ENCODE measurements at places on chromosomes 2 and 18.

DNA sequence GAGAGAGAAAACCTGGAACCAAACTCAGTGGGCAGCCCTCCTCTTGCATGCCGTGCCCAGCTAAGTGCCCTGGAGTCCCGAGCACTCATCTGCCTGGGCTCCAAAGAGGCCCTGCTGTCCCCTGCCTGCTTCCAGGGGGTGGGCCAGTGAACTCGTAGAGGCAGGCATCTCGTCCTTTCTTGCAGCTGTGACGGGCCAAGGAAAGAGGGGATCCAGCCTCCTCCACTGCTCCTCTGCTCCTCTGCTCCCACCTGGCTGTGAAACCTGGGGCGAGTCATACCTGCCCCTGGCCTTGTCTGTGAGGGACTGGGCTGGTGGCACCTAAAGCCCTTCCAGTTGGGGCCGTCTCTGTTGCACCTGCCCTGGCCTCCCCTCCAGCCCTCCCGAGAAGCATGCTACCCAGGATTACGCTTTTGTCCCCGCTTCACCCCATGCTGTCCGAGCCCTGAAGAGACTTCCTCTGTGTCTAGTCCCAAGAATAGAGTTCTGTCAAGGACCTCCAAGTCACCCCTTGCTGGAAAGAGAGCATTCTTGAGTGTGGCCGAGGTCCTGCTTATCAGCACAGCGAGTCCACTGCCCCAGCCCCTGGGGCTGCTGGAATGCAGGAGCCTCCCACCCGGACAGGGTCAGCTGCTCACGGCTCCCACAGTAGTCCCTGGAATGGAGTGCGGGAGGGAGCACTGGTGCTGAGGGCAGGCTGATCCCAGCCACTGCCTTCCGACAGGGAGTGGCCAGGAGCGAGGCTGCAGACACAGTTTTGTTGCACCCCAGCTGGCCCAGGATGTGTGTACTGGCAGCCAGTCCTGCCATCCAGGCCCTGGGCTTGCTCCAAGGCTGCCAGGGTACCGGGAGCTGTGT is 14.3 kb downstream of the KCNK3 start:
- no peak for DNase-seq

GRCh38 chr2:136005462-136006196 is 20.2 kb upstream of the DARS1 start:
- DNase-seq: no peak

GRCh38 chr2:191719261-191719660 is 41.3 kb downstream of the NABP1 start:
- no peak for DNase-seq

DNA sequence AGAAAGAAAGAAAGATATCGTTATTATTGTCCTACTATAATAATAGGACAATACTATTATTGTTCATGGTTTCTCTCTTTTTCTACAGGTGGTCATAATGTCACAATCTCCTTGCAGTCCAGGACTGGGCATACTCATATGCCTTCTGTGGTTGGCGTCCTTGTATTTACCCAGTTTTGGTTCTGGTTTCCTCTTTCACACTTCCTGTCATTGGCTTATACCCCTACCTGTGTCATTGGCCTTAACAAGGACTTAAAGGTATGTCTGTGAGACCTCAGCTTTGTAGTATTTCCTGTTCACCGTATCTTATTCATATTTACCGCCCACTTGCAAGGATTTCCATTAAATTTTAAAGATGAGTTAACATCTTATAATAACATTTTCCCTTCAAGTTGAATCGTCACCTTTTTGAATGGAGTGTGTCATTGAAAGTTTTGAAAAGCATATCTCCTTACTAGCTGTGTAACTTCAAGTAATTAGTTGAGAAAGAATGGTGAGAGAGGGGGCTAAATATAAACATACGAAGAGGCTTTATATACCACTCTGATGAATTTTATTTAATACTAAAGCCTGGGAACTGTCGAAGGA is 36.5 kb upstream of the HTR2B start:
- DNase-seq: no peak

DNA sequence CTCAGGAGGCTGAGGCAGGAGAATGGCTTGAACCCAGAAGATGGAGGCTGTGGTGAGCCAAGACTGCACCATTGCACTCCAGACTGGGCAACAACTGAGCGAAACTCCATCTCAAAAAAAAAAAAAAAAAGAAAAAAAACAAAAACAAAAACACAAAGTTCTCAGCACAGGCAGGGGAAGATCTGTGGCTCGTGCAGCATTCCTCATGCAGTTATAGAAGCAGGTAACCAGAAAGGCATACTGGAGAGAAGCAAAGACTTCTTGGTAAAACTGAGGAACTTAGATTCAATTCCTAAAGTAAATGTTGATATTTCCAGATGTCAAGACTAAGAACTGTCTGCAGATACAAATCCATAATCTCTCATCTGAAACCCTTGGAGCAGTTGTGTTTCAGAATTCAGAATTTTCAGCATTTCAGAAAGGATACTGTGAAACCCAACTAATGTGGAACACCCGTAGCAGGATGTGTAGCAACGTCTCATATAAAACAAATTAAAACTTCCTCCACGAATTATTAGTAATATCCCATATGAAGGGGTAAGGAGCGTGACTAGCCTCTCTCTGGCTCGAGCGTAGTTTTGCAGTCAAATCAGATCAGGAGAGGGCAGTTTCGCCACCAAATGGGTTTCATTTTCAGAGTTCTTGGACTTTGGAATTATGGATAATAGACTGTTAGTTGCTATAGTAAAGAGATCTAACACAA is 13.2 kb upstream of the SLC25A52 start:
- no peak for DNase-seq

- DNase-seq: no peak
Measured at GRCh38 chr2:65292461-65293011, 64.9 kb downstream of the ACTR2 start.

DNA sequence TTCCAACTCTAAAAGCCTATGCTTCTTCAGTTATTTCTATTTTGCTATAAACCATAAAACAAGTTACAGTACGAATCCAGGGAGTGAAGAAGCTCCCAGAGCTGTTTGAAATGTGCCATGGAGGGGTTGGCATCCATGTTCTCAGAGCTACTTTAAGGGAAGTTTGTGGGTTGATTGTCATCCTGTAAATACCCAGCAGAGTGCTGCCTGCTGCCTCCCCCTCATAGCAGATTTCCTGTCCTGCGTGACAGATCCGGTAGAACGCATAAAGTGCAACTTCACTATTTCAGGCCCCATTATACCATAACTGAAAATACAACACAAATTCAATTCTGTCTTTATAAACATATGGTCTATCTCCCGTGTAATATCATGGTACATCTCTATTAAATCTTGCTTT is 114.4 kb downstream of the CTNNA2 start:
- DNase-seq: no peak

GRCh38 chr2:19632403-19632991 is 269.3 kb downstream of the TTC32 start:
- no peak for DNase-seq

- no peak for DNase-seq
Measured at GRCh38 chr2:187687585-187687984, 133.3 kb upstream of the TFPI start.

DNA sequence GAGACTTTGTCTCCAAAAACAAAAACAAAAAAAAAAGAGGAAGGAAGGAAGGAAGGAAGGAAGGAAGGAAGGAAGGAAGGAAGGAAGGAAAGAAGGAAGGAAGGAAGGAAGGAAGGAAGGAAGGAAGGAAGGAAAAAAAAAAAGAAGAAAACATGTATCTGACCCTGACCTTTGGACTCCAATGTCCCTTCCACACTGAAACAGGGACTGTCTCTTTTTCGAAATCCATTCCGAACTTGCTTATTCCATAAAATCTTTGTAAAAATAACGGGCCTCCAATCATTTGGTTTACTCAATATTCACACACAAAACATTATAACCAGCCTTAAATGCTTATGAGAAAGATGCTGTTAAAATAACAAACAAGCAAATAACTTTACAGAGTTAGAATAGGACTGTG is 225.7 kb downstream of the TCF4 start:
- no peak for DNase-seq

DNA sequence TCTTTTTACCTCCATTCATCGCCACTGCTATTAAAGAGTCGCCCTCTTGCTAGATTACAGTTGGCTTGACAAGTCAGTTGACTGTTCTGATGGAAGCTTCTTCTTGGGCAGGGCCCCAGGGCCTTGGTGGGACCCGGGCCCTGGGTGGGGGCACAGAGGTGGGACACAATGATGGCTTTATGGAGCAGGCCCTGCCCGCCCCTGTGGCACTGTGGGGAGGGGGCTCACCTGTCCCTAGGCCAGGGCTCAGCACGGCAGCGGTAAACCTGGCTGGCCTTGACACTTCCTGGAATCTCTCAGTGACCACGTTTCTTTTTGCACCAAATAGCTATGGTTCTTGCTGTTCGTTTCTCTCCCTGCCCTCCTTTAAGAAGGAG is 4.9 kb upstream of the HS6ST1 start:
- no peak for DNase-seq

DNA sequence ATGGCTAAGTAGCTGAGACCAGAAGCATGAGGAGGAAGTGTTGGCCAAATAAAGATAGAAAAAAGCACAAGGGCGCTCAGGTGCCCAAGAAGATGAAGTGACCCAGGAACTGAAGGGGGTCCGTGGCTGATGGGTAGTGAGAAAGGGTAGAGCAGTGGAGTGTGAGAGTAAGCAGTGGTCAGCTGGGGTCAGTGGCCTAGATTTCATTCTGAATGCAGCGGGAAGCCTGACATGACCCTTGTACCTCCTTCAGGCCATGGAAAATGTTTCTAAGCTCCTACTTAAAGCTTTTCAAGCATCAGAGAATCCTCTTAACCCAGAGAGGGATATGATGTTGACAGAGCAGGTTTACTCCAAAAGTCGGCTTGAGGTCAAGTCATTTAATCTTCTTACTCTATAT is 89.0 kb upstream of the UNC80 start:
- DNase-seq: no peak

GRCh38 chr2:66547887-66548286 is 113.0 kb downstream of the MEIS1 start:
- DNase-seq: no peak

DNA sequence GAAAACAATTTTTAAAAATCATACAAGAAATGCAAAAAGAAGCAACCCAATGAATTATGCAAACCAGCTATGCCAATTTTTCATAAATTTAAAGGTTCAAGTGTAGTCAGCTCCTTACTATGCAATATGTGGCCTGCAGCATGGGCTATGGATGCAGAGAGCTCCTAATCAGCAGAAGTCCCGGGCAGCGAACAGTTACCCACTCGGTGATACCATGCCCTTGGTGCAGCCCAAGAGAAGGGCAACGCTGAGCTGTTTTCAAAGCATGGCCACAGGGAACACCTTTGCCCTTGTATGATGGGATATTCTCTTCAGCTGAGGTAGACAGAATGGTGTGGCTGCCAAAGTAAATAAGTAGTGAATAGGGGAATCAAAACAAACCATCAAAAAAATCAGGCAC is 17.3 kb upstream of the ARL5A start:
- no peak for DNase-seq

DNA sequence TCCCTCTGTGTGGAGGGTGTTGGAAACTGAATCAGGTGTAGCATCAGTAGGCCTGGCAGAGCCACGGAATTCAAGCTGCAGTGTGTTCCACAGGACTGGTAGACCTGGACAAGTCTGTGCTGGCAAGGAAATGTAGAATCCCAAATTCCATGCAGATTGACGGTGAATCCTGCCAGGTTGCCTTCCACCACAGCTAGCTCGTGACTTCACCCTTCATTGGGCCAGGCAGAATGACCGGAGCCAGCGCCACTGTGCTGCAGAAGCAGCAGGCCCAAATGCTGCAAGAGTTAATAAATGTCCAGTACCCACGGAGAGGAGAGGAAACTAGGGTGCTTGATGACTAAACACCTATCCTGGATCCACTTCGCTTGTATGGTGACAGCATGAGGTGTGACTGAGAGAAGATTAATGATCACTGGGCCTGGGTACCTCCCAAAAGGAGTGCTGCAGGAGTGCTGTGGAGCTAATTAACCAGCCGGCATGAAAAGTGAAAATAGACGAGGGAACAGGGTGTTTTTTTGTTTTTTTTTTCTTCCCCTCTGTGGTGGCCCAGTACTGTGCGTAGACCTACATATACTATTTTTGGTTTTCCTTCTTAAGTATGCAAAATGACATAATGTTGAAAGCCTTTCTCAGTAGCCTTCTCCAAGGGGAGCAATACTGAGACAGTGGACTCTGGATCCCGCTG is 122.2 kb downstream of the TANC1 start:
- no peak for DNase-seq

DNA sequence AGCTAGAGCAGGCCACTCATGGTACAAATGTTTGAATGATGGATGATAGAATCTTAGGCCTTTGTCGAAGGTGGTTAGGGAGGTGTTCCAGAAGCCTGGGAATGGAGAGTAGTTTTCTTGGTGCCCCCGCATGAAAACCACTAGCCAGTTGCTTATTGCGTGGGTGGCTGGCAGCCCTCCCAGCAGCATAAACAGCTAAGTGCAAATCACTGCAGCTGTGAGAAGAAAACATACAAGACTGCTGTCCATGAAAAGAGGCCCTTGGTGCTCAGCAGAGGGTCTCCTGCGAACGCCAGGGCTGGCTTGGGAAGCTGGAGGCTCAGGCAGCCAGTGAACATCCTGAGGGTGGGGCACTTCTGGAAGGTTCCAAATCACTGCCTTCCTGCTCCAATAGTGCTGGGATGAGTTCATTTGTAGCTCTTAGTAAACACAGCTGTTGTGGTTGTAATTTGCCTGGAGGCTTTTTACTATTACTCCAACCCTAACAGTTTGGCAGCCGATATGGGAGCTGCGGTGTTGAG is 118.8 kb downstream of the MGAT5 start:
- no peak for DNase-seq

GRCh38 chr2:216777637-216778273 is 82.1 kb downstream of the TNP1 start:
- DNase-seq: peak; percentile 75

- DNase-seq: no peak
Measured at GRCh38 chr2:172516299-172516698, 39.6 kb upstream of the PDK1 start.

- DNase-seq: no peak
Measured at GRCh38 chr18:26650310-26651268, 102.2 kb upstream of the KCTD1 start.

GRCh38 chr2:102020596-102021170 is 28.9 kb downstream of the IL1R2 start:
- peak; percentile 73 for DNase-seq

GRCh38 chr2:127961729-127962128 is 66.1 kb downstream of the SAP130 start:
- DNase-seq: no peak

- DNase-seq: no peak
Measured at GRCh38 chr2:171610824-171611223, 76.4 kb upstream of the DYNC1I2 start.

DNA sequence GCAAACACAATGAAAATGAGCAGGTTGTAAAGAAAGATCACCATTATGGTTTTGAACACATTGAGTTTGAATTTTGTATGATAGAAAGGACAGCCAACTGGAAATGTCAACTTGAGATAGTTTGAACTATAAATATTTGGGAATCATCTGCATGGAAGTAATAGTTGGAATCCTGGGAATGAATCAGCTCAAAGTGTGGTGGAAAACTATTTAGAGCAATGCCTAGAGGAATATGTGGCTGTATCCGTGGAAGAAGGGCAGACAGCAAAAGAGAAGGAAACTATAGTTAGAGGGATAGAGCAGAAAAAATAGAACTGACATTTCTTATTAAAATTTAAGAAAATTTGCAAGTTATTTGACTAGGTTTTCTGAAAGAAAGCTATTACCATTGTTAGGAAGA is 112.5 kb upstream of the OTX1 start:
- no peak for DNase-seq

Measured in kidney capillary endothelial cell (primary cell).